ENCODE measurements at places on chromosomes 11 and 22.

- H3K27me3 ChIP-seq: no peaks in the 10 kb centered on the region
- no peak overlapping the region for H3K4me3 ChIP-seq
- DNase-seq: no peak
- peak overlapping the region; percentile 8 for H3K27ac ChIP-seq
- H3K36me3 ChIP-seq: peaks cover 50% of the 10 kb centered on the region
These were observed 16.8 kb downstream of the TRMU start for GRCh38 chr22:46352276-46352675.

DNA sequence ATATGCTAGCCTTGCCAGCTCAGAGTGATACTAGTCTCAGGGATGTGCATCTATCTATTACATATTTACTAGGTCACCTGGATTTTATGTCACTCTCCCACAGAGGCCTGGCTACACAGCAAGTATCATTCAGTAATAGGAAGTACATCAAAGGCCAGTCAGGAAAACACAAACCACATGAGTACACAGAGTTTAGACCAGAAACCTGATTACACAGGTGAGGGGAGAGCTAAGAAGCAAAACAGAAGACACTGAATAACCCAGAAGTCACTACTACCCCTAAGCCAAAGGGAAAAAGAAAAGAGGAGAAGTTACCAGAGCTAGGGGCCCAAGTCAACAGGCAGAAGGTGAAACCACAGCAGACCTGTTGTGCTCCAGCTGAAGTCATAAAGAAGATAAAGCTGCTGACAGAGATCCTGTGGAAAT is 13.3 kb downstream of the LPXN start:
- peaks cover 63% of the 10 kb centered on the region for H3K36me3 ChIP-seq
- H3K27ac ChIP-seq: peak overlapping the region; percentile 69
- H3K4me3 ChIP-seq: peak overlapping the region; percentile 28
- DNase-seq: no peak

- no peaks in the 10 kb centered on the region for H3K4me1 ChIP-seq
- H3K36me3 ChIP-seq: no peaks in the 10 kb centered on the region
- DNase-seq: no peak
- H3K27ac ChIP-seq: no peak overlapping the region
These were observed 96.5 kb downstream of the NXPE2 start for GRCh38 chr11:114774599-114775361.

- no peak overlapping the region for H3K4me3 ChIP-seq
- no peaks in the 10 kb centered on the region for H3K27me3 ChIP-seq
- no peak for DNase-seq
- H3K36me3 ChIP-seq: no peaks in the 10 kb centered on the region
These were observed 16.5 kb downstream of the SIAE start for GRCh38 chr11:124656774-124657630.

- peak overlapping the region; percentile 76 for H3K27ac ChIP-seq
- H3K27me3 ChIP-seq: no peaks in the 10 kb centered on the region
- H3K4me1 ChIP-seq: no peaks in the 10 kb centered on the region
- H3K36me3 ChIP-seq: peaks cover 41% of the 10 kb centered on the region
- H3K4me3 ChIP-seq: no peak overlapping the region
- DNase-seq: no peak
These were observed 90.0 kb downstream of the BCR start for GRCh38 chr22:23270212-23270733.

- H3K27ac ChIP-seq: no peak overlapping the region
- no peaks in the 10 kb centered on the region for H3K4me1 ChIP-seq
- H3K4me3 ChIP-seq: no peak overlapping the region
These were observed 107.0 kb upstream of the SESN3 start for GRCh38 chr11:95337972-95338429.

DNA sequence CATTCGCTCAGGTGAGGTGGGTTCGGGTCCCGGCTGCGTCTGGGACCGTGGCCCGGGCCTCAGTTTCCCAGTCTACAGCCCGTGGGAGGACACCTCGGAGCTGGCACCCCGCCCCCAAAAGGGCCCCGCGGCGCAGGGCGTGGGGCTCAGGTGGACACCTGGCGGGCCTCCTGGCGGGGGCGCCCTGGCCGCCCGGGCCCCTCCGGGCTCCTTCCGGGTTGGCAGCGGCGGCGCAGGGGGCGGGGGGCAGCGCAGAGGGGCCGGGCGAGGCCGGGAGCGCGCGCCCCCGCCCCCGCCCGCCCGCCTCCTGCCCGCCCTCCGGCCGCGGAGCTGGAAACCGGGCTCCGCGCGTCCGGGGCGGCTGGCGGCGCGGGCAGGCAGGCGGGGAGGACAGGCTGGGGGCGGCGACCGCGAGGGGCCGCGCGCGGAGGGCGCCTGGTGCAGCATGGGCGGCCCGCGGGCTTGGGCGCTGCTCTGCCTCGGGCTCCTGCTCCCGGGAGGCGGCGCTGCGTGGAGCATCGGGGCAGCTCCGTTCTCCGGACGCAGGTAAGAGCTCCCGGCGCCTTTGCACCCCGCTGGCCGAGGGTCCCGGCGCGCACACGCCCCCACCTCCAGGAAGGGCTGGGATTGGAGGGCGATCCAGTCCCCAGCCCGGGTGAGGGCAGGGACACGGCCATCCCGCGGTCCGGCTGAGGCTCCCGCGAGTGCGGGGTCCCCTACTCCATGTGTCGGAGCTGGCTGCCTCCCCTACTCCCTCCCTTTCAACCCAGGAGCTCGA is at the start of gene EMID1:
Gene EMID1, plus strand, starts transcription at position 303 of the 778 bp plus-strand sequence. Its CDS starts 143 bp downstream, at position 446.
- DNase-seq: no peak
- peaks cover 7% of the 10 kb centered on the region for H3K36me3 ChIP-seq
- H3K27me3 ChIP-seq: no peaks in the 10 kb centered on the region
- H3K4me3 ChIP-seq: peak within 1 kb of the TSS; percentile 75
- peak within 1 kb of the TSS; percentile 76 for H3K27ac ChIP-seq
- H3K4me1 ChIP-seq: peaks cover 26% of the 10 kb centered on the region

DNA sequence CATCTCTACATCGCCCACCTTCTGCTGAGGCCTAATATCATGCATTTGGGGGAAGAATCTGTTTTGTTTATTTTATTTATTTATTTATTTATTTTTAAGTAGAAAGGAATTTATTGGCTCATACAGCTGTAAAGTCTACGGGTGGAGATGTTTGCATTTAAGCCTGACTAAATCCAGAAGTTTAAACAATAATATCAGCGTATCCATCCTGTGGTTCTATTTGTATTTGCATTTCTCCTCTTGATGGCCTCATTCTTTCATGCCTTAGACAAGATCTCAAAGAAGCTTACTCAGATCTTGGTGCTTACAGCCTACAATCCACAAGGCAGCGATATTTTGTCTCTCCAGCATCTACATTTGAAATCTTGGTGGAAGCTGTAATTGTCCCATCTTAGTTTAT is 67.1 kb upstream of the CARD18 start:
- no peaks in the 10 kb centered on the region for H3K4me1 ChIP-seq
- H3K27me3 ChIP-seq: no peaks in the 10 kb centered on the region
- H3K27ac ChIP-seq: no peak overlapping the region
- no peaks in the 10 kb centered on the region for H3K36me3 ChIP-seq
- H3K4me3 ChIP-seq: no peak overlapping the region
- DNase-seq: no peak

DNA sequence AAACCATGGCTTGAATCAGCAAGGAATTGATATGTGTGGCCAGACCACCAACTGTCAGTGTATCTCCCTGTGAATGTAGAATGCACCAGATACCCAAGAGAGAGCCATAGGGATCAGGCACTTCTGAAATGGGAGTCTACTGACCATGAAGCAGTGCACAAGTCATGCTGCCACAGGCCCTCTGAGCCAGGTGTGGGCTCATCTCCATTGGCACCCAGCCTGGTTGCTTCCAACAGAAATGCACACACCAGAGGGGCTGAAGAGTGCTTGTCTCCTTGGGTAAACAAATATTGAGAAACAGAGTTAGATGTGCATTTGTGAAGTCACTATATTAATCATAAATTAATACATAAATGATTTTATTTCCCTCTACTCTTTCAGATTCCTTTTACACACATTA is 28.4 kb upstream of the PANX1 start:
- no peak overlapping the region for H3K4me3 ChIP-seq
- no peaks in the 10 kb centered on the region for H3K4me1 ChIP-seq
- DNase-seq: no peak
- no peak overlapping the region for H3K27ac ChIP-seq

DNA sequence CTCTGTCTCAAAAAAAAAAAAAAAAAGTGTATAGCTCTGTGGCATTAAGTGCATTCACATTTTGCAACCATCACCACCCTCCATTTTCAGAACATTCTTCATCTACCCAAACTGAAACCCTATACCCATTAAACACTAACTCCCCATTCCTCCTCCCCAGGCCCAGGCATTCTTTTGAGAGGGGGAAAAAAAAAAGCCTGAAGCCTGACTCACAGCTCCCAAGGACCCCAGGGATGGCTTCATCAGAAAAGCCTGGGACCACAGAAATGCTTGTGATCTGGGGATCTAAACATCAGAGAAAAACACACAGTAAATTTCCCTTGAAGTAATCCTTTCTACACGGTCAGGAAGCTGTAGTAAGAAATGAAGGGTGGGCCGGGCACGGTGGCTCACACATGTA is 10.7 kb upstream of the GTSE1 start:
- peak overlapping the region; percentile 99 for H3K27ac ChIP-seq
- no peak overlapping the region for H3K4me3 ChIP-seq
- no peak for DNase-seq
- no peaks in the 10 kb centered on the region for H3K27me3 ChIP-seq
- H3K36me3 ChIP-seq: peaks cover 61% of the 10 kb centered on the region

GRCh38 chr11:44328138-44328660 is 18.3 kb upstream of the ALX4 start:
- H3K27ac ChIP-seq: no peak overlapping the region
- no peak overlapping the region for H3K4me3 ChIP-seq
- H3K4me1 ChIP-seq: no peaks in the 10 kb centered on the region
- no peak for DNase-seq
- peaks cover 100% of the 10 kb centered on the region for H3K27me3 ChIP-seq
- no peaks in the 10 kb centered on the region for H3K36me3 ChIP-seq

DNA sequence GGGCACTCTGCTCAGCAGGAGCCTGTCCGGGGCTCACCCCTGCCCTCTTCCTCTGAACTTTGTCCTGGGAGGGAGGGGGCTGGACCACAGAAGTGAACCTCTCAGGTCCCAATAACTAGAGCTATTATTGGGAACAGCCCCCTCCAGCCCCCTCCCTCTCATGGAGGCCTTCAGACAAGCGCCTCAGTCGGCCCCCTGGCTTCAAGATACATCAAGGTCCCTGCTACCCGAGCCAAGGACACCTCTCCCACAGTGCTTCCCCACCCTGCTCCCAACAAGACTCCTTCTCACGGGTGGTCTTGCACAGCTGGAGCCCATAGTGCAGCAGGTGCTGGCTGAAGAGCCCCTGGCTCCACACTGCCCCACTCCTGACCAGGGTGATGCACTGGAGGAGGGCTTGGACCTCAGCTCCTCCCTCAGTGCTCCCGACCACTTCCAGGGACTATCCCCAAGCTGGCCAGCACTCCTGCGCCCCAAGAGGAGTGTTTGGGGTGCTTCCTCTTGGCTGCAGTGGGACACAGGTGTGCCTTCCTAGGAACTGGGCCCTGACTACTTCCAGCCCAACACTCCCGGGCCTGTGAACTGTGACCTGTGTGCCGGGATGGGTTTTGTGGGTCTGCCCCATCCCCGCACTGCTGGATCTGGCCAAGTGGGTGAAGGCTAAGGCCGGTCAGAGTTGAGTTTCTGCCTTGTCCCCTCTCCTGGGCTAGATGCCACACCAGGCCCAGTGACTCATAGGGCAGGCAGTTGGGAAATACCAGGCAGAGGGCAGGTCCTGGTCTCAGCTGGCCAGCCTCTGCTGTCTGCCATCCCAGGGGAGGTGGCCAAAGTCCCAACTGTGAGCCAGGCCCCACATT is 2.2 kb downstream of the PNPLA2 start:
- peaks cover 5% of the 10 kb centered on the region for H3K4me1 ChIP-seq
- H3K27ac ChIP-seq: no peak overlapping the region
- H3K36me3 ChIP-seq: peaks cover 50% of the 10 kb centered on the region
- H3K27me3 ChIP-seq: no peaks in the 10 kb centered on the region

DNA sequence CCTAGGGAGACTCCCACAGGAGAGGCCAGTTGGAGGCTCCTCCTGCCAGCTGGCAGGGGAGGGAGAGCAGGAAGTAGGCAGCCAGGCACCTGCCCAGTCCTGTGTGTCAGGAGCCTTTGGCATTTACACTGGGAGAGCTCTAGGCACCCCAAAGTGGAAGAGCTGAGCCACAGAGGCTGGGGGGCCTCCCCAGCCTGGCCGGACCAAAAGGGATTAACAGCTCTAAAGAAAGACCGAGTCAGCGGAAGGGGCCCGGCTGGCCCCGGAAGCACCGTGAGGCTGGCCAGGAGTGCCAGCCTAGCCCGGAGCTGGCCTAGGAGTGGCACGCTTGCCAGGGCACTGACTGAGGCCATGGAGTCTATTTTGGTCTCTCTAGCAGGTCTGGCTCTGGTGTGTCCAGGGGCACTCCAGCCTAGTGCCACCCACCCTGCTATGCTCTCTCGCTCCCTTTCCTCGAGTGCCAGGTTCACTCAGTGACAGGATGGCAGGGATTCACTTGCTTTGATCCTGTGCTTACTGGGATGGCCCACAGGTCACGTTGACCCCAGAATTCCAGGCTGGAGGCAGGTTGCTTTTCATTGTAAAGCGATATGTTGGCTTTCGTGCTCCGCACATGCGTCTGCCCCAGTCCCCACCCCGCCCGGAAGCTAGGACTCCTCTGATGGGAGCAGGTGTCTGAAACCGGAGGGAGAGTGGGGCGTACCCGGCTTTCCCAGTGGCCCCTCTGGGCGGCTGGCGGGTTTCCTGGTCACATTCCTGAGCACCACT is 3.3 kb upstream of the KMT5B start:
- peaks cover 14% of the 10 kb centered on the region for H3K27me3 ChIP-seq
- no peak for DNase-seq
- peaks cover 20% of the 10 kb centered on the region for H3K4me1 ChIP-seq
- H3K36me3 ChIP-seq: peaks cover 40% of the 10 kb centered on the region

GRCh38 chr11:5783255-5783654 is at the start of gene OR52N5:
OR52N5 (minus strand) TSS chr11:5783355; CDS start chr11:5778634, 4,721 bp downstream.
- H3K4me3 ChIP-seq: no peak within 1 kb of the TSS
- no peaks in the 10 kb centered on the region for H3K4me1 ChIP-seq
- H3K27me3 ChIP-seq: peaks cover 26% of the 10 kb centered on the region
- no peaks in the 10 kb centered on the region for H3K36me3 ChIP-seq
- H3K27ac ChIP-seq: no peak within 1 kb of the TSS

DNA sequence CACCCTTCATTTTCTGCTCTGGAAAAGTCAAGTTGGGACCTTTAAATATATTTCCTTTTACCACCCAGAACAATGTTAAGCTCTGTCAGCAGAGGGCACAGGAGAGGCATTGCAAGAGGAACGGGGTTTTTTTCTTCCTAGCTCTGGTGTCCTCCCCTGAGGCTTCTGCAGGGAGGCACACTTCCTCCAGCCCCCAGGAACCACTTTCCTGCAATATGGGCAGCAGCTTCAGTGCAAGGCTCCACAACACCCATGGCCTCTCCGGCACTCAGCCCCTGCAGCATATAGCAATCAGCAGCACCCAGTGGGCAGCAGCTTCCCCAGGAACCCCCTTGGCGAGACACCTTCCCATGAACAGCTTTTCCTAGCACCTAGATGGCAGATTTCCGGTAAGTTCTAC is 101.4 kb downstream of the SYT9 start:
- no peak overlapping the region for H3K4me3 ChIP-seq
- DNase-seq: no peak
- H3K27me3 ChIP-seq: peaks cover 12% of the 10 kb centered on the region
- no peak overlapping the region for H3K27ac ChIP-seq
- H3K4me1 ChIP-seq: no peaks in the 10 kb centered on the region
- H3K36me3 ChIP-seq: no peaks in the 10 kb centered on the region

Data from effector memory CD8-positive, alpha-beta T cell (primary cell).